ENCODE measurements at places on chromosomes 5 and 9. TPM values are rescaled to one million over a fixed set of nuclear protein-coding genes. Genes with fewer than 3 reads are reported as not detected.

Gene CNTNAP3
- total RNA-seq, result 29.3 TPM

GRCh38 chr5:43358726-43359125 is 45.5 kb upstream of the HMGCS1 start:
- DNase-seq, result no peak

DNA sequence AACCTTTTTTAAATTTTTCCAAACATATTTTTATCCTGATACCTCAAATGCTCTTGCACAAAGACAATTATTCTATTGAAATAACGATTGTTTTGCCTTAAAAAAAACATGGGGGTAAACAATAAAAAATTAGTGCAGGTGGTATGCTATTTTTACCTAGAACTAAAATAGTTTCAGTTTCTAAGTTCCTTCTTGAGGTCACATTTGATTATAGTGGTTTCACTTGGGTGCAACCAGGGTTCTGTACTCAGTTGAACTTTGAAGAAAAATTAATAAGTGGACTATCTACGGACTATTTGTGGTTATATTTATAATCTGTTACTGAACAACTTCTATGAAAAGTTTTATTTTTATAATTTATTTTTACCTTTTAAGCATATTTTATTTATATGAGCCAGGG is 387.1 kb upstream of the IZUMO3 start:
- no peak for DNase-seq

Gene COL5A1
- 2.9 TPM for total RNA-seq

GRCh38 chr9:72557549-72557948 is 36.1 kb downstream of the TMC1 start:
- DNase-seq, result no peak

Gene IL13
- not detected for total RNA-seq
